ENCODE measurements at places on chromosomes 1 and 21.

- DNase-seq: no peak
These were observed 17.2 kb downstream of the JAK1 start for GRCh38 chr1:64948905-64949833.

DNA sequence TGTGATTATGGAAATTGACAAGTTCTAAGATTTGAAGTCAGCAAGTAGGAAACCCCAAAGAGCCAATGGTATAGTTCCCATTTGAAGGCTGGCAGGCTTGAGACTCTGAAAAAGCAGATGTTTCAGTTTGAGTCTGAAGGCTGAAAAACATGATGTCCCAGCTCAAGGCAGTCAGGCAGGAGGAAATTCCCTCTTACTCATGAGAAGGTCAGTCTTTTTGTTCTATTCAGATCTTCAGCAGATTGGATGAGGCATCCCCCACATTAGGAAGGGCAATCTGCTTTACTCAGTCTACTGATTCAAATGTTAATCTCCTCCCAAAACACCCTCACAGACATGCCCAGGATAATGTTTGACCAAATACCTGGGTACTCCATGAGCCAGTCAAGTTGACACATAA is 372.5 kb upstream of the ST6GALNAC5 start:
- no peak for DNase-seq

DNA sequence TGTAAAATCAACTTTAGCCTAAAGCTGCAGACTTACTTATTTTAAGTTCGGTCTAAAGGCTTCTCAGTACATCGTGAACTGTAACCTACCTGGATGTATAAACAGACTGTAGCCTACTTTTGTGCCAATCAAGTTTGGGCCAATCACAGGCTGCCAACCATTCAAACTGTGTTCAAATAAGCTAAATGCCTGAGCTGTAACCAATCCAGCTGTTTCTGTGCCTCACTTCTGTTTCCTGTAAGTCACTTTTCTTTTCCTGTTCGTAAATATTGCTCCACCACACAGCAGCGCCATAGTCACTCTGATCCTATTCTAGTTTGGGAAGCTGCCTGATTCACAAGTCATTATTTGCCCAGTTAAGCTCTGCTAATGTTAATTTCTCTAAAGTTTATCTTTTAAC is 37.5 kb upstream of the SLAMF9 start:
- no peak for DNase-seq

DNA sequence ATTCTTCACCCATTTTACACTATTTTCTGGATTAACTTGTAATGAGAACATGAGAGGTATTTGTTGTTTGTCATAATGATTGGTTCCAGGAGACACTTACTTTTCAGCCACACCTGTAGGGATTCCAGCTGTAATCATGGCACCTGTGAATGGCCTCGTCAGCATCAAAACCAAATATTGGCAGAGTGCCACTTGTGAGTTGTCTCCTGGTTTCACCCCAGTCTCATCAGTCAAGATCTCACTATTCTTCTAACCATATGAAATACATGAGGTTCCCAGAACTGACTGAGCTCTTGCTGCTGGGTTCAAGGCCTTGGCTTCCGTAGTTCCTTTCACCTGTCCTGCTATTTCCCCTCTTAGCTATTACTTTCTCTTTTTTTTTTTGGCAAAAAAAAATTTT is 246.6 kb upstream of the ADGRL2 start:
- DNase-seq: no peak

- no peak for DNase-seq
These were observed 14.5 kb downstream of the AUNIP start for GRCh38 chr1:25844536-25845337.

GRCh38 chr1:77671836-77672235 is 10.6 kb downstream of the ZZZ3 start:
- no peak for DNase-seq

DNA sequence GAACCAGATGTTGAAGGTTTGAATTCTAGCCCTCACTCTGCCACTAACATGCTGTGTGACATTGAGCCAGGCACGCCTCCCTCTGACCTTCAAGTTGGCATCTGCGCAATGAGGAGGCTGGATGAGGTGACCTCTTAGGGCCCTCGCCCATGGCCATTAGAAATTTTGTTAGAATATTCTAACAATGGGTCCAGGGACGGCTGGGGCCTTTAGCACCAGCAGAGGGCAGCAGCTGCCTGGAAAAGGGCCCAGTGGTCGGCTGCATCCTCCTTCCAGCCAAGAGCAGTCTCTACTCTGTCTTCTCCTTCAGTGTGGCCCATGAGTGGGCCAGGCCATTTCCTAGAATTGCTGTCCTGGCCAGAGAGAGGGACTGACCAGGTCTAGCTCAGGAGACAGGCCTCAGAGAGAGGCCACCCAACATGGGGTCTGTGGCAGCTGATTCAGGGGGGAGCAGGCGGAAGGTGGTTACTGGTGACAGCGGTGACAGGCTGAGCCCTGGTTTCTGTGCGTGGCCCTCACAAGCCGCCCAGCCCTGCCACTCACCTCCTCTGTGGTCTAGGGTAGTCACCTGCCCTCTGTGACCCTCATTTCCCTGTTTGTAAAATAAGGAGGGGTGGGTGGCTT is 101.3 kb upstream of the ACTL8 start:
- DNase-seq: no peak

DNA sequence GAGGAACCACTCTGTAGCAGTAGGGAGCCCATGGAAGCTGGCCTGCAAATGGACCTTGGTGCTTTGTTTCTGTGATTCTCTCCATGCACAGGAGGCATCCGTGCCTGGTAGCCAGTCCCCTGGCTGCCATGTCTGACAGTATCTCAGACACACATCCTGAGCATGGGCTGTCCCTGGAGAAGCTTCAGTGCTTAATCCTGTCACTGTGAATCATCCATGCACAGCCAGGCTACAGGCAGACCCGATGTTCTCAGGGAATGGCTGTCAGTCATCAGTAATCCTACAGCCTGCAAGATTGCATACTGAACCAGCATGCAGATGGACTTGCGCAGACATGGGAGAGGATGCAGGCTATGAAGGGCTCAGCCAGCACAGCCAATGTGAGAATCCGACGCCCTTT is 606.3 kb upstream of the PLXNA2 start:
- DNase-seq: no peak

Data from vagina (tissue), 2 donors.